ENCODE measurements at places on chromosomes 3 and 15.

- DNase-seq, result no peak
Observed at GRCh38 chr3:161264852-161265251, 43.7 kb downstream of the NMD3 start.

- DNase-seq, result no peak
Observed at GRCh38 chr15:32132859-32133258, 102.5 kb downstream of the CHRNA7 start.

GRCh38 chr3:123038751-123039150 is 11.2 kb upstream of the SEMA5B start:
- DNase-seq, result no peak

DNA sequence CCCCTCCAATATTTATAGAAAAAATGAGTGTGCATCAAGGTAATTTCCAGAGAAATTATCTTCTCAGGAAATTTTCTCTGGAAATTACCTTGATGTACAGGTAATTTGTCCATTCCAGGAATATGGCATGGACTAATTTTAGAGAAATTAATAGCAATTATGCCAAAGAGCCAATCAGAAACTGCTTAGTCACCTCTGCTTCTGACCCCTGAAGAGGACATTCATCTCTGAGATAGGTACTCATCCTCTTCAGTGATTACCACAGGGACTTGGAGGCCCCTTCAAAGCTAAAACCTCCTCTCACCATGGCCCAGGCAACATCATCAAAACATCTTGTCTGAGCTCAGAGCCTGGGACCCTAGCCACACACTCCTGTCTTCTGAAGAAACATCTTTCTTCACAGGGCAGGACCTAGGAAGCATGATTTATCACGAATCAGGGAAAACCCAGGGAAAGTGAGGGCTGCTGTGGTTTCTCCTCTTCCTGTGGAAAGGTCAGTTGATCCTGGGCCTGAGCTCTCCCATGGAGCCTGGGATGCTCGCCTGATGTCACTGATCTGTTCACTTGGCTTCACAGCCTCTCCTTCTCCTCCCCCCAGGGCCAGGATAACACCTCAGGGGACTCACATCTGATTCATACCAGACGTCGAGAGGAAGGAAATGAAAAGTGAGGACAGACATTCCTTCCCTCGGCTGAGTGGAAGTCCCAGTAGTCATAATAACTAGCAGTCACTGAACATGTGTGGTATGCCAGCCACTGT is 210.5 kb downstream of the DTWD1 start:
- DNase-seq, result no peak

- peak; percentile 13 for DNase-seq
Observed at GRCh38 chr3:58167431-58168351, 43.1 kb downstream of the DNASE1L3 start.

GRCh38 chr3:87336761-87337160 is 60.4 kb upstream of the POU1F1 start:
- DNase-seq, result no peak

DNA sequence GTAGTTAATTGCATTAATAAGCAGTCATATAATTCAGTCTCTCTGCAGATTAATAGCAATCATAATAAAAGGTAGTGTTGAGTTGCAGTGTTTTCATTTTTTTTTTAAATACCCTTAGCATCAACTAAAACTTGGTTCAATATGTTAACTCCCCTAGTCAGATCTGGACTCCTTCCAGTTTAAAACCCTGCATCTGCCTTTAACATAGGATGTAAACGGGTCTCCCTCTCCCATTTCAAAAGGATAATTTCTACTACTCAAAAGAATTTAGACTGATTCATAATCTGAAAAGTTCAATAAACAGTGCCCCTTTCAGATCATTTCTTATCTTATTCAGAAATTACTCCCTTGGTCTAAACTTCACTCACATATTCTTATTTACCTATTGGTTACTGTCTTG is 11.4 kb downstream of the CPOX start:
- DNase-seq, result no peak
